ENCODE measurements at places on chromosomes 13 and 19. TPM values are rescaled to one million over a fixed set of nuclear protein-coding genes. Genes with fewer than 3 reads are reported as not detected.

Gene PBX4
- not detected for total RNA-seq

Gene NCR1
- total RNA-seq = not detected

Gene IZUMO2
- not detected for total RNA-seq

Gene TFPT
- 13.9 TPM for total RNA-seq

Gene CEACAM20
- not detected for total RNA-seq

Data from cardiac atrium fibroblast (primary cell).